ENCODE measurements at places on chromosomes 5 and 9.

GRCh38 chr5:50710838-50711237, 44.4 kb downstream of the PARP8 start:
- H3K36me3 ChIP-seq: no peaks in the 10 kb centered on the region
- no peak for DNase-seq
- H3K4me3 ChIP-seq: no peak overlapping the region

DNA sequence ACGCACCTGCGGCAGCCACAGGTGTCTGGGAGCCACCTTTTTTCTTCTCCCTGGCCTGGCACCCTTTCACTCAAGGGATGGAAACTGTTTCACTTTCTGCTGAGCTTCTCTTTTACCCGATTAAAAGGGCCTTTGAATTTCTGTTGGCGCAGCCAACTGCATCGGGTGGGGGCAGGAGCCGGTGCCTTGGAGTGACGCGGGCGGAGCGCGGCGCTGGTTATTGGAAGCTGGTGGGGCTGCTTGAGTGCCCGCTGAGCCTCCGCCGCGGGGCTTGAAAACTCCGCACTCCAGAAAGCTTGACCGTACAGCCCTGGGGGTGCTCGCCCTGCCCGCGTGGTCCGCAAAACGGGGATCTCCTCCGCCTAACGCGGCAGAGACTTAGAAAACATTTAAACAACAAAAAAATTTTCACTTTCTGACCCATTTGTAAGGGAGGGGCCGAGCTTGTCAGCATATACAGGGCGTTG, 52.0 kb upstream of the TJP2 start:
- H3K4me3 ChIP-seq: peak overlapping the region; percentile 48
- no peaks in the 10 kb centered on the region for H3K4me1 ChIP-seq
- no peaks in the 10 kb centered on the region for H3K36me3 ChIP-seq
- H3K27ac ChIP-seq: no peak overlapping the region
- peaks cover 4% of the 10 kb centered on the region for H3K27me3 ChIP-seq
- peak; percentile 25 for DNase-seq

DNA sequence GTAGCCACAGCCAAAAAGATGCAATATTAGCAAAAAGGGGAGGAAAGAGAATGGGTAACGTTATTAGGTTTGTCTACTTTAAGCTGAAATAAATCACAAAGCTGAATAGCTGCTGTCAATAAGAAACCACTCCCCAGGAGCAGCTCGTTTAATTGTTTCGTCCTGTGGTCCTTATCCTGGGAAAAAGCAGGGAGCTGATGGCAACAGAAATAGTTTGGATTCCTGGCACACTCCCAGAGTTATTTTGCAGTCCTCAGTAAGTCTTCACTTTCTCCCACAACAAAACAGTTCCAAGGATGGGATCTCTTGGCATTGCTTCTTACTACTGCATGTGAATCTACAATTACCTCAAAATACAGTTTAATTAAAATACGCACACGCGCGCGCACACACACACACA, 28.8 kb downstream of the FRMD3 start:
- H3K36me3 ChIP-seq: no peaks in the 10 kb centered on the region
- no peak overlapping the region for H3K4me3 ChIP-seq

GRCh38 chr9:13589034-13589737, 309.7 kb upstream of the MPDZ start:
- H3K36me3 ChIP-seq: no peaks in the 10 kb centered on the region
- no peak overlapping the region for H3K27ac ChIP-seq
- peaks cover 14% of the 10 kb centered on the region for H3K4me1 ChIP-seq
- no peak overlapping the region for H3K4me3 ChIP-seq

DNA sequence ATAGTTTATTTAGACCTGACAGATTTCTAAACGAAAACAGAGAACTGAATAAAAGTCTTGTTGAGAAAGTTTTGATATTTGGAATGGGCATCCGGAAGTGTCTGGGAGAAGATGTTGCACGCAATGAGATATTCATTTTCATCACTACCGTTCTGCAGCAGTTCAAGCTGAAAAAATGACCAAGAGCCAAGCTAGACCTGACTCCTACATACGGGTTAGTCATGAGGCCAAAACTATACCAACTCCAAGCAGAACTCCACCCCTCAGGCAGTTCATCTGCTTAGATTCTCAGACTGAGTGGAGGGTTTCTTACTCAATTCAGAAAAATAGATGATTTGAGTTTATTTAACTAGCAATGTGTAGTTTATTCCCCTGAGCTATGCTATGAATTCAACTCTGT, 95.4 kb upstream of the ANXA1 start:
- DNase-seq: no peak
- no peak overlapping the region for H3K4me3 ChIP-seq
- H3K36me3 ChIP-seq: no peaks in the 10 kb centered on the region
- no peaks in the 10 kb centered on the region for H3K4me1 ChIP-seq
- H3K27ac ChIP-seq: no peak overlapping the region
- H3K27me3 ChIP-seq: peaks cover 7% of the 10 kb centered on the region

- no peaks in the 10 kb centered on the region for H3K27me3 ChIP-seq
- H3K27ac ChIP-seq: no peak overlapping the region
Observed at GRCh38 chr5:103389846-103390245, 131.3 kb downstream of the MACIR start.

Measured in SJCRH30 (cell line).